ENCODE measurements at places on chromosomes 1 and 21.
A peak's percentile ranks its signal among the peaks of the same experiment; 100 is the strongest.

DNA sequence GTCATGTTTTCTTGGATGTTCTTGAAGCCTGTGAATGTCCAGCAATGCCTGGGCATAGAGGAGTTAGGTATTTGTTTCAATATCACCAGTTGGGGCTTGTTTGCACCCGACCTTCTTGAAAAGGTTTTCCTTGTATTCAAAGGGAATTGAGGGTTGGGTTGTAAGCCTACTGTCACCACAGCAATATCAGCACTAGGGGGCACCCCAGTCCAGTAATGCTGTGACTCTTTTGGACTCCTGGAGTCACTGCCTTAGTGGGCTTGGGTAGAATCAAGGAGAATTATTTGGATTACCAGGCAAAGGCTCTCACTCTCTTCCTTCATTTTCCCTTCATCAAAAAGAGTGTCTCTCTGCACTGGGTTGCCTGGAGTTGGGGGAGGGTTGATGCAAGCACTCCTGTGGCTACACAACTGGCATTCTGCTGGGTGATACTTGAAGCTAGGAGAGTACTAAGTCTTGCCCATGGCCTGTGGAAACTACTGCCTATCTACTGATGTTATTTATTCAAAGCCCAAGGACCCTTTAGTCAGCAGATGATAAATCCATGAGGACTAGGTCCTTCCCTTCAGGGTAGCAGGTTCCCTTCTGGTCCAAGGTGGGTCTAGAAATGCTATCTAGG lies 34.5 kb downstream of the OR10R2 start:
- DNase-seq, result peak; percentile 10

DNA sequence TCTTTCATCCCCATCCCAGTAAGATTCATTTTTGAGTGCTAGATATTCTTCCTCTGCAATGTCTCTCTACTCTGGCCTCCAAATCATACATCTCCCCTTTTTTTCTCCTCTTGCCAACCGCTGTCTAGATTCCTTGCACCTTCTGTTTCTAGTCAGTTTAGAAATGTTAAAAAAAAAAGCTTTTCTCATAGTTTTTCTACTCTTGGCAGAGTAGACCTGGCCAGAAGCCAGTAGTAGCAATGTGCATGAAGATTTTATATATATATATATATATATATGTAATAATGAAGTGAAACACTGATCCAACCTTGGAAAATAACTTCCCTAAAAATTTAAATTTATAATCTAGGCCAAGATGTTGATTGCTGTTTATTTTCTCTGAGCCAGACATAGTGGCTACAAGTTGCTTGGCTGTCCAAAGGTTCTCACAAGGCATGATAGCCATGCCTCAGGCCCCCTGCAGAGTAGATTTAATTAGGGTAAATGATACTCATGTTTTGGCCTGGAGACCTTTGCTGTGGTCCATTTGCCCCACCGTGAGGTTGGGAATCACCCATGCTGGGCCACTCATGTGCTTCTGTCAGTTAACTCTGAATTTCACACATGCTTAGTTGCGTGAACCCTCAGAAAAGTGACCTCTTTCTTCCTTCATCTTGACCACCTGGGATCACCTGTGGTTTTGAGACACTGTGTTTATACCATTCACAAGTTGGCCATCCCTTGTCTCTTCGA lies 103.4 kb upstream of the KCNE2 start:
- DNase-seq, result no peak

GRCh38 chr21:27817074-27817473 lies 850.2 kb upstream of the ADAMTS5 start:
- no peak for DNase-seq

- no peak for DNase-seq
Measured at GRCh38 chr21:43189936-43190335, 21.1 kb downstream of the CRYAA start.

DNA sequence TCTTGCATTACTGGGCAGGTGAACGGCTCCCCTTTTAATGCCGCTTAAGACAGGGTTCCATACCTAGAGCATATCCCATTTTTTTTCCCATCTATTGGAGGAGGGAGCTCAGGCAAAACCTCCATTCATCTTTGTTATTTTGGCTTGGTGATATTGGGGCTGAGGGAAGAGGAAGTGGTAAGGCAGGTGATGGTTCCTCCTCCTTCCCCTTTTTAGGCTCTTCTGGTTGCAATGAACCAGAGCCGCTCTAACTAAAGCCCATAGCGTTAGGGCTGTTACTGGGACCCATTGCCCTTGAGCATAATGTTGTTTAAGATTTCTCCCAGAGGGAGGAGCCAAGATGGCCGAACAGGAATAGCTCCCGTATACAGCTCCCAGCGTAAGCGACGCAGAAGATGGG lies 21.1 kb downstream of the PYHIN1 start:
- no peak for DNase-seq

DNA sequence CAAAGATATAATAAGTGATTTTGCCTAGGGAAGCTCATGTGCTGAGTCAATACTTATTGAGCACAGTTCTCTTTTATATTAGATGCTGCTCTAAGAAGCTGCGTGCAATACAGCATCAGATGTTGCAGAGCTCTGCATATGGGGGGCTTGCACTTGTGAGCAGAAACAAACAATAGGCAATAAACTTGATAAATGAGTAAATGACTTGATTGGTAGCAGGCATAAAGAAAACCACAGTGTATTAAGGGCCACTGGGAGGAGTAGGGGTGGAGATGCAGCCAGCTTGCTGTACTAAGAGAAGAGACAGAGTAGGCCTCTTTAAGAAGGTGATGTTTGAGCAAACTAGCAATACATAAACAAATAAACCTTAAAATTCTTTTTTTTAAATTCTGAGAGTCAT lies 598.5 kb upstream of the ADAMTS5 start:
- no peak for DNase-seq

- no peak for DNase-seq
Measured at GRCh38 chr1:10216090-10216749, 5.8 kb downstream of the KIF1B start.

- peak; percentile 29 for DNase-seq
Measured at GRCh38 chr1:204377800-204378668, 18.3 kb upstream of the PLEKHA6 start.

DNA sequence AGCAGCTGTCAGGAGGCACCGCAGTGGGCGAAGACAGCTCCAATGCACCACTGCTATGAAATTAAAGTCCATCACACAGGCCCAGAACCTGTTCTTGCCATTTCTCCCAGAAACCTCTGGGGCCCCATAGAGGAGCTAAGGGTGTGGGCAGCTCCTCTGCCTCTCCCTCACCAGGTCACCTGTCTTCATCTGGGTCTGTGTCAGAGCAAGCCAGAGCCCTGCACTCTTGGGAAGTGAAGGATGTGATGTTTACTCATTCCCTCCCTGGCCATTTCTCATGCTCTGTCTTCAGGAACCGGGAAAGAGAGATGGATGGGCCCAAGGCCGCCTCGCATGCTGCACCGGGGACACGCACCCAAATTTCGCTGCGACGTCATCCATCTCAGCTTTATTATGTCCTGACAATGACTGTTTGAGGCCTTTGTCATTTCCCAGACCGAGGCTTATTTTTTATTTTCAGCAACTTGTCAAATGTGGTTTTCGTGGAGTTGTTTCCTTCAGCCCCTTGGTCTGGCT lies 216.1 kb downstream of the NPHP4 start:
- DNase-seq, result no peak

- no peak for DNase-seq
Measured at GRCh38 chr1:192913683-192914082, 104.8 kb downstream of the RGS2 start.

DNA sequence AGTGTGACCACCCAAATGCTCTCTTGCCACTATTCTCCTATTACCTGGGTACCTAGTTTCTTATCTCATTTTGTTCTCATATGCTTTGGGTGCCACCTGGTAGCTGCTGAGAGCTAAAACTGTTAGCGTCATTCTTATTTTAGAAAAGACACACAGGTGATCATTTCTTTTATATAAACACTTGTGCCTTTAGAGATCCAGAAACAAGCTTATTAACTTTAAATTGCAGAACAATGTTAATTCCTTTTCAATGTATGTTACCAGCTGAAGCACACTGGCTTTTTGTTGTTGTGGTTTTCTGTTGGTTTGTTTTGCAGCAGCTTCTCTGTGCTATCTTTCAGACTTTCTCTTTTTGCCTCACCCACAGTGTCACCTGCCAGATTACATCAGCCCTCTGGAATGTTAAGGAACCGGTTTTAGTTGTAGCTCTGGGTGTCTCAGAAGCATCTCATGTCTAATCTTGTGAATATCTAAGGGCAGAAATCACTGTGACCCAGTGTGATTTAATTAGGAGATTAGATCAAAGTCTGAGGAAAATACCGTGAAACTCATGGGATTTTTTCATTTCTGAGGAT lies 43.4 kb upstream of the SLC19A2 start:
- DNase-seq, result no peak

DNA sequence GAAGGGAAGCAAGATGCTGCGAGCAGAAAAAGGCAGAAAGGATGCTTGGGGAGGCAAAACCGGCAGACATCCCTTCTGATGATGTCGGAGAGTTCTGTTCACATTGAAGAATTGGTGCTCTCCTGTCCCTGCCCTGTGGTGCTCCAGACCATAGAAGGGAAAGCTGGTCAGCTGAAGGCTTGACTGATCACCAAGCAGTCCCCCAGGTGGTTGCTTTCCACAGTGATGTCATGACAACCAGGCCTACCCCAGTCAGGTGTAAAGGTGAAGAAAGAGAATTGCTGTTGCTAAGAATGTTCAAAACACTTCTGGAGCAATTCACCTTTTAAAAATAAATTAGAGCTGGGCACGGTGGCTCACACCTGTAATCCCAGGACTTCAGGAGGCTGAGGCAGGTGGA lies 59.5 kb downstream of the OPTC start:
- no peak for DNase-seq

DNA sequence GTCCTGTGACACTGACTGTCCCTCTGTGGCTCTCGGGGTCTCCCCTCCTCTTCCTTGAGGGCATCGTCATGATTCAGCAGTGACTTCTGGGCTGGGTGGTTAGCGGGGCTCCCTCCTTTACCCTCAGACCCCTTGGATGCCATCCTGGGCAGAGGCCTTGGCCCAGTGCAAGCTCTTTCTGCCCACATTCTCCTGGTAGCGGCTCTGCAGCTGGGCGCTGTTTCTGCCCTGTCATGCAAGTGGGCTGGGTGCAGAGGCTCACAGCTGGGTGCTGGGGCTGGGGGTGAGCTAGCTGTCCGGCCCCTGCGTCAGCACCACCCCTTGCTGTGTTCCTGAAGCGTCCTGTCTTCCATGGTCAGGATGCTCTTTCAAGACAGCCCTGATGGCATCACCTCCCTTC lies 158.5 kb downstream of the PCBP3 start:
- no peak for DNase-seq

GRCh38 chr1:19416145-19416544 lies 69.2 kb downstream of the CAPZB start:
- DNase-seq, result no peak

DNA sequence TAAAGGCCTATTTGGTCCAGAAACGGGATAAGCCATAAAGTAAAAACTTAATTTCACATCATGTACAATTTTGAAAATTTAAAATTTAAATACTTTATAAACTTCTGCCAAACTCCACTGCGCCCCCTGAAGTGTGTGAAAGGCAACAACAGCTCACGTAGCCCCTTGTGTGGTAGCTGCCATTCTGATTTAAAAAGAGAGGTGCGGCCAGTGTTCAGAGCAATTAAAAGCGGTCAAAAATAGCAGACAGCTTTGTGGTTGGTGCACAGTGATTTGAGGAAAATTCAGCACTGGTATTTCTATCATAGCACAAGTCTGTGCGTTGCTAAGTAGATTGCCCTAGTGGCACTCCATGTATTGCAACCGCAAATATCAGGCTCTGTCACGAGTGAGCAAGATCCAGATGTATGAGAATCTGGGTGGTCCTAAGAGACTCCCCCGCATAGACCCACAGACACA lies 122.5 kb downstream of the ATG4C start:
- DNase-seq, result no peak

DNA sequence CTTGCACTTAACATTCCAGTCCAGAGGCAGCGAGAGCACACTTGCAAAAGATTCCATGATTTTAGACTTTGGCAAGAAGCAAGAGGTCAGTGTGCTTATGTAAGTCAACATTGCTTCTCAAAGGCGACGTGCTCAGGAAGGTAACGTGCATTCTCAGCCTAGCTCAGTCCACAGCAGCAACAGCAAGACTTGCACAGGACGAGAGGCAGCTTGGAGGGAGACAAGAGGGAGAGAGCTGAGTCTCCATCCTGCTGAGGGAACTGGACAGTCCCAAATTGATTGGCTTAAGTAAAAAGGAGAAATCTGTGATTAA lies 56.5 kb downstream of the PTP4A2 start:
- DNase-seq, result no peak

DNA sequence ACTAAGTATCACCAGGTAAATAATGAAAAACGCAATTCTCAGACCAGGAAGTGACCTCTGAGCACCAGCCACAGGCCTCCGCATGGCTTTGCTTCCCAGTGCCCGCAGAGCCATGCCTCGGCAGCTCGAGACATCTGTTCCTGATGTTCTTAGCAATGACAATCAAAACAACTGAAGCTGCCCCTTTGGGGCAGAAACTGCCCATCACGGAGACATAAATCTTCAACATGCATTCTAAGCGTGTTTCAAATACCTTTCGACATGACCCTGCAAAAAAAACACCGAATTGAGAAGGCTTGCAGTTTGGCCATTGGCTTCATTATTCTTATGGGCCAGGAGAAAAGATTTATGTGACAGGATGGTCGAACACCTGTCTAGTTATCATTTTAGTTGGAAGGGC lies 5.8 kb upstream of the RAP1GAP start:
- no peak for DNase-seq

DNA sequence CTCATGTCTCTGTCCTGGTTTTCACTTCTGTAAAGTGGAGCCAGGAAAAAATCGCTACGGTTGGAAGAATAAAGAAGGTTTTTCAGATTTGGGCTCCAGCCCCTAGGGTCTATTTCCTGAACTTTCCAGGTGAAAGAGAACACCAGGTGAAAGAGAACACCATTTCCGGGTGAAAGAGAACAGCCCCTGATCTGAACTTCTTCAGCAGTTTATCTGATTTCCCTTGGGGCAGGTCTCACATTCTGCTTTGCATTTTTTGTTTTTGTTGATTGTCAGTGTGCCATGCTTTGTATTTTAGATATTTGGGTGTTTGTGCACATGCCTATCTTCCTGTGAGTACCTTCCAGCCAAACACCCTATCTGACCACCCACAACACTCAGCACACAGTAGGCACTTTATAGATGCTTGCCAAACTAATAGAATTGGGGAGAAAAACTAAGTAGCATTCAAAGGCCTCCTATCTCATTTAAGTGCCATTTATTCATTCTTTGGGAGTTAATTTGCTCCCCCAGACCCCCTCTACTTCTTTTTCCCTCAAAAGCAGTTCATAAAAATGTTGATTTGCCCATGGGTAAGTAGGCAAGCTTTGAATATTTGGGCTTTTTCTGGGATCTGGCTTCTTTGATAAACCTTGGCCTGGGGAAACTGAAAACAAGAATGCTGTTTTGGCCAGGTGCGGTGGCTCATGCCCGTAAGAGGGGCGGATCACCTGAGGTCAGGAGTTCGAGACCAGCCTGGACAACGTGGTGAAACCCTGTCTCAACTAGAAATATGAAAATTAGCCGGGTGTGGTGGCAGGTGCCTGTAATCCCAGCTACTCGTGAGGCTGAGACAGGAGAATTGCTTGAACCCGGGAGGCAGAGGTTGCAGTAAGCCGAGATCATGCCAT lies 2.2 kb downstream of the NAV1 start:
- no peak for DNase-seq

GRCh38 chr21:32888971-32889370 lies 117.4 kb upstream of the PAXBP1 start:
- no peak for DNase-seq
